Renal cortex interstitium (tissue), 15 donors: ENCODE measurements at places on chromosomes 12 and 14.

DNA sequence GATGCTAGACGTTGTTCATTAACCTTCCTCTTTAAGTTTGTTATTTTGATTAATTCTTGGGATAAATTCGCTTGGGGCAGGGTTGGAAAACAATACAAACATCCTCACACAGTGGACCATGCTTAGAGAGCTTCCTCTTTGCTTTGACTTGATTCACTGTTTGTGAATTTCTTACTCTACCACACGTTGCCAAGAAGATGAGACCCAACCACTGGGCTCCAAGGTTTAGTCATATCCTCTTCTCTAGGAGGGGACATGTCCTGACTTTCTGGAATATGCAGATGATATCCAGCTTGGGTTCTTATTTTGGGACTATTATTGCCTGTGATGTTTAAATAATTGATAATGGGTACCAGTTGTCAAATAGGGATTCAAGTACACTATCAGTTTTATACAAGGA, 428.2 kb downstream of the ATP23 start:
- DNase-seq, result no peak

- no peak for DNase-seq
Measured at GRCh38 chr12:17642340-17642650, 447.7 kb downstream of the RERGL start.

DNA sequence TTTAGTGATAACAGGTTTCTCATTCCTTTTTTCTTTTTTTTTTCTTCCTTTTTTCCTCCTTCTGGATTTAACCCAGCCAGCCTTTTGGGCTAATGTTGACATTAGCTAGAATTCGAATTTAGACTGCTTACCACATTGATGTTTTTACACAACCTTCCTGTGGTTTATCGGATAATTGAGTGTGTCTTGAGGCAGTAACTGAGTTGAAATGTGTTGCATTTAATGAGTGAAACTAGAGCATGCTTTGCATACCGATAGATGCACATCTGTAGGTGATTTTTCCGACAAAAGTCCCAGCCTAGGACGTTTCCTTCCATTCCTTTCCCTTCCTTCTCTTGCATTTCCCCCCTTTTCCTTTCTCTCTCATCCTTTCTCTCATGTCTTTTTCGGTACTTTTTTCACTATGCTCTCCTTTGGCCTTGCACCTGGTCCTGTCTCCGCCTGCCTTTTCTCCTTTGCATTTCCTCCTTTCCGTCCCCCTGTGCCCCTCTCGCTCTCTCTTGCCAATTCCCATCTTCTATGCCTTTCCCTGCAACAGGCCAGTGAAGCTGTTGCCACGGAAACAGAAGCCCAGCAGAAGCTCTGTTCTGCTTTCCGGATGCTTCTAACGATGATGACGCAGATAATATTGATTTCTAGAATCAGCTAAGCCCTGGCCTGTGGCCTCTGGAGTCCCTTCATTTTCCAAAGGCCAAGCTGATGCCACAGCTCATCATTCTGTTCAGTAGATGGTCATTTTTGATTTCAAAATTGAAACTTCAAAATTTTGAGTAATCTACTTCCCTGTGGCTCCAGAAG, 76.1 kb downstream of the SLC25A47 start:
- no peak for DNase-seq

- DNase-seq, result no peak
Measured at GRCh38 chr12:96225994-96226399, 31.8 kb downstream of the ELK3 start.

- no peak for DNase-seq
Measured at GRCh38 chr14:54223831-54224402, 172.9 kb upstream of the CDKN3 start.

GRCh38 chr12:18753481-18754123, 15.7 kb downstream of the CAPZA3 start:
- no peak for DNase-seq

- no peak for DNase-seq
Measured at GRCh38 chr12:75172611-75173010, 37.0 kb downstream of the KCNC2 start.

GRCh38 chr14:31070431-31070830, 44.3 kb upstream of the STRN3 start:
- no peak for DNase-seq

GRCh38 chr12:122243965-122244364, 18.1 kb upstream of the DIABLO start:
- no peak for DNase-seq

GRCh38 chr12:74963867-74964331, 245.7 kb downstream of the KCNC2 start:
- DNase-seq, result no peak
